ENCODE measurements at places on chromosomes 13 and 19. TPM values are rescaled to one million over a fixed set of nuclear protein-coding genes. Genes with fewer than 3 reads are reported as not detected.

DNA sequence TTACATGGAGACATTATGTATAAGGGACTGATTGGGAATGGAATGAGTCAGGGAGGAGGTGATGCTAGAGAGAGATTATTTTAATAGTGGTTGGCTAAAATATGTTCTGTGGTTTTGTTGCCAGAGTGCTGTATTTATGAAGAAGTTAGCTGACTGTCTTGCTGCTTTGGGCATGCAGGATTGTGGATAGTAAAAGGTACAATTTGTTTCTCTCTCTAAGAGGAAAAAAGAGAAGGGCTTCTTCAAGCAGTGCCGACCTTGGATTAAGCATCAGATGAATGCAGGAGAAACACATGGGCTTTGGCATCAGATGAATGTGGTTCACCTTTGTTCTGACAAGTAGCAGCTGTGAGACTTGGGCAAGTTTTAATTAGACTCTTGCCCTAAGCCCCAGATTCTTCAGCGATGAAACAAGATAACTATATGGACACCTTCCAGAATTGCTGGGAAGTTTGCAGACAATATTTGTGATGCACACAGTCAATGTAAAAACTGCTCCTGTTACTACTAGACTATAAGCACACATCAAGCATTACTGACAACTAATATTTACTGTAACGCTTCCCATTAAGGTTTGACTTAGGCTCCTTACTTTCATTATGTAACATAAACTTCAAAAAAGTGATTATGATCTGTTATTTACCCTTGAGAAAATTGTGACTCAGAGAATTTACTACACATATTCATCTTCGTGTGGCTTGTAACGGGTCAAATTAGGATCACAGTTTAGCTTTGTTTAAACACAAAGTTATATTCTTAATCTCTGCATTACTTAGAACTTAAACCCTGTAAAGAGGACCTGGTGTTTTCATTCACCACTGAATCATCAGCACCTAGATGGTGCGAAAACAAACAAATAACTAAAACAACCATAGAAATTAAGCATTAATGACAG is 824.0 kb downstream of the PCDH9 start:
- no peaks in the 10 kb centered on the region for H3K27me3 ChIP-seq
- H3K27ac ChIP-seq = no peak overlapping the region
- peaks cover 3% of the 10 kb centered on the region for H3K4me1 ChIP-seq
- H3K4me3 ChIP-seq = no peak overlapping the region
- no peaks in the 10 kb centered on the region for H3K36me3 ChIP-seq
- DNase-seq = no peak

DNA sequence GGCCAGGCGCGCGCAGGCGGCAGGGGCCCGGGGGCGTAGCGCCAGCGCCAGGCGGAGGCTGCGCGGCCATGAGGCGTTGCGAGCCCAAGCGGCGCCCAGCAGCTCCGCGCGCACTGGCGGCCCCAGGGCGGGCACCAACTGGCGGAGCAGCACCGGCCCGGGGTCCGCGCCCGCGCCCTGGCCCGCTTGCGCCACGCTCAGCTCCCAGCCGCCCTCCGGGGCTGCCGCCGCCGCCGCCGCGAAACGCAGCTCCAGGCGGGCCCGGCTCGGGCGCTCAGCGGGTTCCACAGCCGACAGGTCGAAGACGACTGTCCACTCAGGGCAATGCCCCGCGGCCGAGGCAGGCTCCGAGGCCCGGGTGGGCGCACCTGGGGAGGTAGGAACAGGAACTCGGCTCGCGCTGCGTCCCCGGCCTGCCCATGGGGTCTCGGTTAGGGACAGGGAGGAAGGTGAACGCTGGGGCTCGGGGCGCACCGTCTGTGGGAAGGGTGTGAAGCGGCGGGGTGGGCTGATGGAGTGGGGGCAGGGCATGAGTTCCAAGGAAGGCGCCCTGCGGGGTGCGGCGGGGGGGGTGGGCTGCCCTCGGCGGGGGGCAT is 26.8 kb downstream of the CERS1 start:
- H3K27ac ChIP-seq = no peak overlapping the region
- H3K27me3 ChIP-seq = no peaks in the 10 kb centered on the region
- peaks cover 42% of the 10 kb centered on the region for H3K36me3 ChIP-seq
- DNase-seq = no peak

DNA sequence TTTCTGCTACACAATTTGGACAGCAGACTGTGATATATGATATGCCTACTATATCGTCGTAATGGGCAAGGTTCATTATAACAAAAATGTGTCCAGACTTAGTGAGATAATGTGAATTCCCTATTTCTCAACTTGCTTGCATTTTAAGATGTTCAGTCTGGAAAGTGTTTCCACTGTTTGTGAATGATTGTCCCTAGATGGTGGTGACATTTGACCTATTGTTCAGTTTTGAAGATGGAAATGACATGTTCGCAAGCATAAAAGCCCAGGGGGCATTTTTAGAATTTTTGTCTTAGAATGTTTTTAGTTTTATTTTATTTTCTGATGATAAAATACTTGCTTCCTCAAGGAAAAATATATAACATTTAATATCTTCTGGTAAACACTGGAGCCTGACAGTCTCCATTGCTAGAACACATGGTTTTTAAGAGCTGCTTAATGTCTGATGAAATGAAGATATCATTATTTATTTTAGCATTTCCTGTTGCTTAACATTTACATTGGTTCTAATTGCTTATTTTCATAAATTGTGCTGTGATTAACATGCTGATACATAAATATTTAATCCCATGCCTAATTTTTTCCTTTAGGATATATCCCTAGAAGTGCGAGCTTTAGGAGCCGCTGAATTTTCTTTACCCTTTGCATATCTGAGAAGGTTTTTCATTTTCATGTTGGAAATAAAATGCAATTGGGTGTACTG is 27.1 kb downstream of the MBNL2 start:
- no peaks in the 10 kb centered on the region for H3K36me3 ChIP-seq
- peak overlapping the region; percentile 54 for H3K27ac ChIP-seq
- DNase-seq = no peak
- H3K27me3 ChIP-seq = no peaks in the 10 kb centered on the region
- peaks cover 43% of the 10 kb centered on the region for H3K4me1 ChIP-seq
- H3K4me3 ChIP-seq = no peak overlapping the region

DNA sequence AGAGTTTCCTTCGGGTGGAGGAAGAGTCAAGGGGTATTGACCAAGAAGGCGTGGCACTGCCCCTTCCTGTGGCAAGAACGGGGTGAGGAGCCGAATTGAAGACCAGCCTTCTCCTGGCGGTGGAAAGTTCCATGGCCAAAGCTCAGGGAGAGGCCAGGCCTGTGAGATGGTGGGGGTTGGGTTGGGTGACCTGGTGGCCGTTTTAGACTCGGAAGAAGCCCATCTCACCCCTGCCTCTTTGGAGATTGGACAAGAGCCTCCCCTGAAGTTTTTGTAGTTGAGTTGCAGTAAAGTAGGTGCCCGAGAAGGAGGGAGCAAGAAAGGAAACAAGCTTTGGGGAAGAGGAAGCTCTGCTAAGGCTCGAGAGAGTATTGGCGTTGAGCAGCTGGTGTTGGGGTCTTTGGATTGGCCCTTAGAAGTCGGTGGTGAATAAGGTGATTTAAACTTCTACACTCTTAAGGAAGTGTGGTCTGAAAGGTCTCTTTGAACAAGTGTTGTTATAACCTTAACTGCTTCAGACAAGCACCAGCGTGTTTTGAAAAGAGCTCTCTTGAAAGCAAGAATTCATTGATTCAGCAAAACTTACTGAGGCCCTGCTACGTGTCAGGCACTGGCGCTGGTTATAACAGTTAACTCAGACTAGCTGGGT is 964 bp downstream of the SPINT2 start:
- peaks cover 11% of the 10 kb centered on the region for H3K4me1 ChIP-seq
- no peaks in the 10 kb centered on the region for H3K36me3 ChIP-seq
- DNase-seq = no peak

DNA sequence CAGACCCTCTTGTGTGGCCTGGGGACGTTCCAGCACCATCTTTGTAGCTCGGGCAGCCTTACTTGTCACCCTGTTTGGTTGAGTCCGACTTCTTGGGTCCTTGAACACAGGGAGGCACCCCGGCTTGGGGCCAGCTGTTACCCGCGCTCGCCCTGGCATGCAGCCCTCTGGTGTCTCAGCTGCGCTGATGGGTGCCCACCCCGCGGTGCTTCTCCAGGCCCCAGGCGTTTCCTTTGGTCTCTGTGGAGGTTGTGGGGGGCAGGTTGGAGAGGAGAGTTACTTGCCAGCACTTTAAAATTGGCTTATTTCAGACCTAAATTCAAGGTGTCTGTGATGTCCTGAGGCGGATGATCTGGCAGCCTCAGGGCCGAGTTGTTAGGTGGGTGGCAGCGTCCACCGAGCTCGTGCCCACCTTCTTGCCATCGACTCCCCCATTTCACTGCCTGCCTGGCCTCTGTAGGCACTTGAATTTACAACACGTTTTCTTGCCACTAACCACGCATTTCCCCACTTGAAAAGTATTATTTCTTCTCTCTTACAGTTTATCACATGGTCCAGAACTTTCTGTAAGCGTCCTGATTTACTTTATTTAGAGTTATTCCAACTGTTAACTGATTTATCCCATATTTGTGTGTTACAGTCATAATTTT is 16.9 kb downstream of the UBAC2 start:
- no peaks in the 10 kb centered on the region for H3K36me3 ChIP-seq
- H3K4me3 ChIP-seq = no peak overlapping the region
- no peak for DNase-seq
- H3K27ac ChIP-seq = no peak overlapping the region
- no peaks in the 10 kb centered on the region for H3K27me3 ChIP-seq
- peaks cover 11% of the 10 kb centered on the region for H3K4me1 ChIP-seq

DNA sequence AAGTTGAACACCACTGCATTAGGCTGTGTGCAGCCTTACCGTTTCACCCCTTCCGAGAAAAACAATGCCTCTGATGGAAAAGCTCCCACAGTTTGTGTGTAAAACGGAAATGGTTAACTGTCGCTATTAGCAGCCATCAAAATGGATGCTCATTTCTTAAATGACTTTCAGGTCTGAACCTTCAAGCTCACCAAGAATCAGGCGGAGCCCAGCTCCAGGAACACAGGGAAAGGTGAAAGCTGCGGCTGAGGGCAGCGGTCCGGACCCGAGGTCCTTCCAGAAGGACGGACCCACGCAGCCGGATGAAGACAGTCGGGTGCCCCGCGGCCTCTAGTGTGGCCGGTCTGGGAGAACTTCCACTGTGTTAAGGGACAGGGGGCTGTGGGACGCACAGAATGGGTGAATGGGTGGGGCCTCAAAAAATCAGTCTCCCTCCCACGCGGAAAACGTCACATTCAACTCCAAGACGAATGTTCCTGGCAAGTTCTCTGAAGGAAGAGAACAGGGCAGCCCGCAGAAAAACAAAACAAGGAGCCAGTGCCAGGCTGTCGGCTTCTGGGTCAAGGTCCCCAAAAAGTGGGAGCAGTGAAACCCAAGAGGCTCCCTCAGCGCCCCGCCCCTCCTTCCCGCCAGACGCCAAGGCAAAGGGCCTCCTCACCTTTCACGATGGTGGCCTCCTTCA is 4.9 kb downstream of the IRS2 start:
- peaks cover 72% of the 10 kb centered on the region for H3K4me1 ChIP-seq
- peak overlapping the region; percentile 82 for H3K27ac ChIP-seq
- DNase-seq = peak; percentile 63

GRCh38 chr13:94708031-94708859 is 4.1 kb downstream of the SOX21 start:
- H3K27me3 ChIP-seq = peaks cover 98% of the 10 kb centered on the region
- DNase-seq = no peak

DNA sequence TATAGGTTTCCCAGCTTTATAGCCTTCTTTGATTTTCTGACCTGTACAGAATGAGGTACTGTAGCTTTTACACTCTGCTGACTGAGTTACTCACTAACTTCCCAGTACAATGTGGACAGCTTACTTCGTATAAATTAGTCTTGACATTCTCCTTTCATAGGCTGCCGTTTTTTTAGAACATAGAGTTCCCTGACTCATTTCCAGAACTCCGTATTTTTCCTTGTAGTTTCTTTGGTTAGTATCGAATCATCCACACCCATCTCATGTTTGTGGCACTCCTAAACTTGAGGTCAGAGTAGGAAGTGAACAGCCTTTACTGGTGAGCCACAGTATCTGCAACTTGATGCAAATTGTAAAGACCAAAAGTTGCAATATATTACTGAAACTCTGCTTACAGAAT is 303.9 kb downstream of the SLITRK5 start:
- H3K36me3 ChIP-seq = no peaks in the 10 kb centered on the region
- DNase-seq = no peak
- H3K4me1 ChIP-seq = no peaks in the 10 kb centered on the region
- H3K27me3 ChIP-seq = no peaks in the 10 kb centered on the region

- no peak for DNase-seq
- H3K27me3 ChIP-seq = no peaks in the 10 kb centered on the region
- no peaks in the 10 kb centered on the region for H3K36me3 ChIP-seq
- H3K4me3 ChIP-seq = no peak overlapping the region
Observed at GRCh38 chr13:21557995-21558394, 46.0 kb downstream of the MICU2 start.

GRCh38 chr13:50629497-50629896 is 214.0 kb downstream of the DLEU7 start:
- H3K27me3 ChIP-seq = no peaks in the 10 kb centered on the region
- no peaks in the 10 kb centered on the region for H3K4me1 ChIP-seq

- no peak overlapping the region for H3K27ac ChIP-seq
- H3K4me1 ChIP-seq = no peaks in the 10 kb centered on the region
- H3K36me3 ChIP-seq = no peaks in the 10 kb centered on the region
- no peak overlapping the region for H3K4me3 ChIP-seq
Observed at GRCh38 chr13:31166591-31166990, 4.9 kb upstream of the HSPH1 start.

GRCh38 chr13:47680748-47681147 is 320.3 kb downstream of the SUCLA2 start:
- no peak for DNase-seq
- H3K36me3 ChIP-seq = no peaks in the 10 kb centered on the region
- no peak overlapping the region for H3K4me3 ChIP-seq
- no peaks in the 10 kb centered on the region for H3K4me1 ChIP-seq

GRCh38 chr13:60562096-60562780 is 165.2 kb downstream of the TDRD3 start:
- H3K4me1 ChIP-seq = no peaks in the 10 kb centered on the region
- no peak overlapping the region for H3K27ac ChIP-seq
- no peak overlapping the region for H3K4me3 ChIP-seq
- no peaks in the 10 kb centered on the region for H3K27me3 ChIP-seq
- H3K36me3 ChIP-seq = no peaks in the 10 kb centered on the region
- DNase-seq = no peak

GRCh38 chr13:97329331-97329730 is 104.6 kb upstream of the RAP2A start:
- no peak for DNase-seq
- no peak overlapping the region for H3K27ac ChIP-seq
- no peaks in the 10 kb centered on the region for H3K27me3 ChIP-seq
- no peaks in the 10 kb centered on the region for H3K36me3 ChIP-seq
- no peak overlapping the region for H3K4me3 ChIP-seq

- no peak overlapping the region for H3K27ac ChIP-seq
- H3K4me1 ChIP-seq = peaks cover 11% of the 10 kb centered on the region
- no peak for DNase-seq
- peaks cover 25% of the 10 kb centered on the region for H3K27me3 ChIP-seq
- H3K4me3 ChIP-seq = peak overlapping the region; percentile 13
- no peaks in the 10 kb centered on the region for H3K36me3 ChIP-seq
Observed at GRCh38 chr19:41940731-41941409, 12.6 kb upstream of the ERFL start.

Gene KIR2DL3
- polyA plus RNA-seq = not detected

Gene SLC17A7
- 1.0 TPM for polyA plus RNA-seq

Gene GSX1
- not detected for polyA plus RNA-seq

Gene LRRC8E
- polyA plus RNA-seq = 3.1 TPM

Gene LRG1
- 1.6 TPM for polyA plus RNA-seq

Gene APC2
- polyA plus RNA-seq = 0.71 TPM

Gene ZNF728
- not detected for polyA plus RNA-seq

Gene FGF21
- polyA plus RNA-seq = not detected

Gene PSG4
- polyA plus RNA-seq = not detected

Gene CRX
- polyA plus RNA-seq = not detected

All from adrenal gland (tissue), 19 donors.